ENCODE measurements at places on chromosomes 6 and 20.

GRCh38 chr20:10789386-10789785, 115.6 kb upstream of the JAG1 start:
- no peak for DNase-seq

- no peak for DNase-seq
These were observed 626.6 kb upstream of the ADGRB3 start for GRCh38 chr6:68008445-68008844.

- no peak for DNase-seq
These were observed 205.4 kb downstream of the TPBG start for GRCh38 chr6:82569022-82569421.

DNA sequence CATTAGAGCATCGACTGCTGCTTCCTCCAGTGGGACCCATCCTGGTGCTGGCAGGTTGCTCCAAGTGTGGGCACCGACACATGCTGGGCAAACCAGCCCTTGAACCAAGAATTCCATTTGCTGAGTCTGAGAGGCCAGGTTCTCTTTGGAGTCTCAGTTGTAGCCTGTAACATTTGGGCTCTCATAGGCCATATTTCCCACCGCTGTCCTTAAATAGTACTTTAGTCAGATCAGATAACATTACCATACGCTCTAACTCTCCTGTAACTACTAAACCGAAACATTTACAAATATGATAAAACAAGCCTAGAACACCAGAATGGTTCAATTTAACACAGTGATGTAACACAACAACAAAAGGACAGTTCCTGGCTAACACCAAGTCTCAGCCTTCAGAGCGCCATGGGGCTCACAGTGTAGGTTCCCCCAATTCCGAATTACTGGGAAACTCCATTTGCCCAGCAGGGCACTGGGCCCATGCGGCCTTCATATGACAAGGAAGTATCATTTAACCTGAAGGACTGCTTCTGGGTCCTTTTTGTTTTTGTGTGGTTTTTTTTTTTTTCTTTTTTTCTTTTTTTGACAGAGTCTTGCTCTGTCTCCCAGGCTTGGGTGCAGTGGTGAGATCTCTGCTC, 28.4 kb upstream of the CD93 start:
- DNase-seq = no peak

GRCh38 chr6:30802731-30803130, 58.4 kb upstream of the IER3 start:
- no peak for DNase-seq

GRCh38 chr6:81909162-81909561, 156.7 kb upstream of the TENT5A start:
- no peak for DNase-seq

DNA sequence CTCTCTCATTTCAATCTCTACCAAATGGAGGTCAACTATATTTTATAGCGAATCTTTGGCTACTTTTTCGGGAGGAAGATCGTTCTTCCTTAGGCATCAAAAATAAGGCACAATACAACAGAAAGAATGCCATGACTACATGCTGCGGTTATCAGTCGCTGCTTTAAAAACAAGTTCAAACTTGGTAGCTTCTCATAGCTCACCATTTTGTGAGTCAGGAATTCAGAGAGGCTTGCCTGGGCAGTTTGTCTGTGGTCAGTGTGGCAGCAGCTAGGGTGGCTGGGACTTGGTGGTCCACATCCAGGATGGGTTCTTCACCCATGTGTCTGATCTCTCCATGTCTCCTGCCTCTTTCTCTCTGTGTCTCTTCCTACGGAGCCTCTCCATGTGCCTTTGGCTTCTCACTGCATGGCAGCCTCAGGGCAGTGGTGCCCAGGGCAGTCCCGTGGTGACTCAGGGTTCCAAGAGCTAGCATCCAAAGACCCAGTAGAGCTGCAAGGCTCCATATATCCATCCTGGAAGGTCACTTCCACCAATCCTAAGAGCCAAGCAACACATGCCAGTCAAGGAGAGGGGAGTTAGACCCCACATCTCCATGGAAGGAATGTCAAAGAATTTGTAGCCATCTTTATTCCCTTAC, 10.4 kb downstream of the SCML4 start:
- DNase-seq = no peak

- no peak for DNase-seq
These were observed 133.1 kb downstream of the MOXD1 start for GRCh38 chr6:132268209-132268608.

GRCh38 chr6:134026597-134026996, 25.8 kb downstream of the SLC2A12 start:
- no peak for DNase-seq

DNA sequence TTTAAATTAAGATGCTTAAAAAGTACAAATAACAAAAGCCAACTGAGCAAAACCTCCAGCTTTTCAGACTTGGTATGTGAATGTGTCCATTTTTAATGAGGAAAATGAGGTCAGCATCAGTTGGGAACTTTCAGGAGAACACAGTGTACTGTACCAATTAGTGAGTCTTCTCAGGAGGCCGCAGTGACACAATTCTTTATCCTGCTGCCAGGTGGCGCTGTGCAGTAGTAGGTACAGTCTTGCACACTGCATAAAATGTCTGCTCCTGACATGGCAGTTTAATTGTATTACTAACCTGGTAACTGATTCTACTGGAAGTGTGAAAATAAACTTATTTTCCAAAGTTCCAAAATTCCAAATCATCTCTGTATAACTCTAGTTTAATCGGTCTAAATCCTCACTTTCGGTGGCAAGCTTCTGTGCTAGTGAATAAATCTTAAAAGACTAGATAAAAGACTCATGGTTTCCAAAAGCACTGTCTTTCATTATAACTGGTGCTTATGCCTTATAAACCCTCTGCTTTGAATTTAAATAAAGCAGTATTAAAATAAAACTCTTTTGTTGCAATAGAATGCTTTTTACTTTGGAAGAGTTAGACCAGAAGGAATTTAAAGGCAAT, 214.8 kb upstream of the MMS22L start:
- DNase-seq = peak; percentile 27

- DNase-seq = no peak
These were observed 1302.1 kb upstream of the GJE1 start for GRCh38 chr6:140830666-140831065.

DNA sequence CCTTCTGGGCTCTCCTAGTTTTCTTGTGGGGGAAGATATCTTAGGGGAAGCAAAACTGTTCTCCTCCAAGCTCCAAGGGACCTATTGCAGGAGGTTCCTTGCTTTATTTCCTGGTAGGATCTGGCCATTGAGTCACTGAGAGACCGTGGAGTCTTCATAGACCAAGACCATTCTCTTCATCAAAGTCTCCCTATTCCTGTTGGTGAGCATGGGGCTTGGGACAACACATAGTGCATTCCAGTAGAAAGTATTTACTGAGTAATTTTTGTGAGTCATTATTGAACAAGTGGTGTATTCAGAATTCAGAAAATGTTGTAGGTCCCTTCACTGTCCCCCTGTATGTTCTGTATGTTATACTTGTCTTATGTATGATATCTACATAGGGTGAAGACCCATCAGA, 133.6 kb downstream of the CDH26 start:
- DNase-seq = no peak

GRCh38 chr20:49765846-49766541, 46.6 kb upstream of the SLC9A8 start:
- no peak for DNase-seq

GRCh38 chr6:92617721-92618120, 801.6 kb downstream of the EPHA7 start:
- no peak for DNase-seq

DNA sequence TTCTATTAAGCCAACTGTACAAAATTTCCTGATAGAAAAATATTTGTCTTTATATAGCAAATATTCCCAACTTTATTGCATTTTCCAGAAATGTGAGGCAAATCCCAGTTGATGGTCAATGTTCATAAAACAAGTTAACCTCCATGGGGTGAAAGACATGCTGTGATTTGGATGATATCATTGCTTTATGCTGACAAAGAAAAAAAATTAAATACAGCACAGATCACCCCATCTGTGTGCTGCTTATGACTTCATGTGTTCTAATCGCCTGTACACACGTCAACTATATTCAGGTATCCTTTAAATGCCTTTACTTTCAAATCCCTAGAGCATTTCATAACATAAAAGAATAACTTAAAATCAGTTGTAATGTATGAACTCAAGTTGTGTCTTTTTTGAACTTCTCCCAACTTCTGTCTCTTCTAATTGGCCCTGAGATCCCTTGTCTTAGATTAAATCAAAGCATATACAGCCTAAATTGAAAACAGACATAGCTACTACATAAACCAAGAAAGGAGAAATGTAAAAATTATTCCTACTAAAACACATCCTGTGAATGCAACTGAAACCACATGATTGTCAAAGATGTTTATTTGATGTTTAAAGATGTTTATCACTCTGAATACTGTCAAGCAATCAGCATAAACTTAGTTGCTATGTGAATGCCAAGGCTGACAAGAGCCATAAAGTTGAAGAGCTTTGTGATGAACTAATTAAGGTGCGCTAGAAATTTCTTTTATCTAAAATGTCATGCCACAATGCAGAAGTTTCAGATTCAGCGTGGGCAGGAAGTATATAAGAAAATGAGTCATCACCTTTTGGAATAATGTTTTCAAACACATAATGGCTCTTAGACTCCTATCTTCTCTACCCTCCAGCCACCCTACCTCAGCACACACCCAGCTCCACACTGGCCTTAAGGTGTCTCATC, 68.7 kb downstream of the FILIP1 start:
- DNase-seq = no peak

DNA sequence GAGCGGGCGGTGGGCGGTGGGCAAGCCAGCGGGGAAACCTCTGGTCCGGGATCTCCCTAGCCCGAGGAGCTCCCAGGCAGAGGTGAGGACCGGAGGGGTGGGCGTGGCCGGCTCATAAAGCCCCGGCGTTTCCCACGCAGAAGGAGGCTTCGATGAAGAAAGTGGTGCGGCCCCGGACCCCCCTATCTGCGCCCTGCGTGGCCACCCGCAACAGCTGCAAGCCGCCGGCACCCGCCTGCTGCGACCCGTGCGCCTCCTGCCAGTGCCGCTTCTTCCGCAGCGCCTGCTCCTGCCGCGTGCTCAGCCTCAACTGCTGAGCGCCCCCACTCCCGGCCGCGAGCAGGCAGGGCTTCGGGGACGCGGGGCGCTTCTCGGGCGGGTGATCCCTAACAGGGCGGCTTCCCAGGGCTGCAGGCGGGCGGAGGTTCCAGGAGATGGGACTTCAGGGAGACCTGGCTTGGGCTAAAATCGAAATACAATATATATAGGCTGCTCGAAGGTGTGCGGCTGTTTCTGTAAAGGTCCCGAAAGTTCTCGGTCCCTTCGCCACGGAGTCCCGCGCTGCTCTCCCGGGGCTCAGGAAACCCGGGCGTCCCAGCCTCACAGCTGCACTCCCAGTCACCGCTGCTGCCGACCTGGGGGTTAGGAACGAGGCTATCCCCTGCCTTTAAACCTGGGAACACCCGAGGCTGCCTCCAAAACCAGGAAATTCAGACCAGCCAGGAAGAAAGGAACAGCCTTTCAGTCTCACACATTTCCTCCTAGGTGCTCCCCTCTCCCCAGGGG, 27.8 kb downstream of the ASIP start:
- no peak for DNase-seq

DNA sequence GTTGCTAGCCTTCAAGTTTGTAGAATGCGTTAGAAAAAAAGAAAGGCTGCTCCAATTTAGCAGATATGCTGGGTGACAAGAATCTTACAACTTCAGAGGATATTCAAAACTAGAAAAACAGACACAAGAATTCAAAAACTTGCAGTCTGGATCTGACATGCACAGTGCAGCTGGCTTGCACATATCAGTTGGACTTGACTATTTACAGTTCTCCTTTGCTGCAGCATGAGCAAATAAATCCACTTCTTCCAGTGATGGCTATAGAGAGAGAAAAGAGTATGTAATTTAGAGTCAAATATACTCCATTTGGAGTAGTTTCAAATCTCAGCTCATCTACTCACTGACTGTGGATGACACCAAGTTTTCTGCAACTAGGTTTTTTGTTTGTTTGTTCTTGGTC, 247.0 kb downstream of the RIMS1 start:
- no peak for DNase-seq

GRCh38 chr6:169342710-169343109, 89.1 kb upstream of the THBS2 start:
- DNase-seq = no peak

DNA sequence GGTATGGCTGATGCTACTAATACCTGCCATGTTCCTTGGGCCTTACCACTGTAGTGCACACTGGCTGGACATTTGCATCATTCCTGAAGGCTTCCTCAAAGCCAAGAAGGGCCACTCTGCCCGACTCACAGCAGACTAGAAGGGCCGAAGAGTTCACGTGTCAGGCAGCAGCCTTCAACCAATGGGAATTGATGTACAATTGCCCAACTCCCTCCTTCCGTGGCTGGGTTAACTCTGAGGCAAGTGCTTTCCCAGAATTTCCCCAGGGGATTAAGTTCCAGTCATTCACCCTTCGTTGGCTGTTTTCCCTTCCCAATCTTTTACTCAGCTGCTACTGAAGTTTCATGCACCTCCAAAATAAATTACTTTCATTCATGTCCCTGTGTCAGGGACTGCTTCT, 29.8 kb downstream of the PSMB9 start:
- DNase-seq = no peak

DNA sequence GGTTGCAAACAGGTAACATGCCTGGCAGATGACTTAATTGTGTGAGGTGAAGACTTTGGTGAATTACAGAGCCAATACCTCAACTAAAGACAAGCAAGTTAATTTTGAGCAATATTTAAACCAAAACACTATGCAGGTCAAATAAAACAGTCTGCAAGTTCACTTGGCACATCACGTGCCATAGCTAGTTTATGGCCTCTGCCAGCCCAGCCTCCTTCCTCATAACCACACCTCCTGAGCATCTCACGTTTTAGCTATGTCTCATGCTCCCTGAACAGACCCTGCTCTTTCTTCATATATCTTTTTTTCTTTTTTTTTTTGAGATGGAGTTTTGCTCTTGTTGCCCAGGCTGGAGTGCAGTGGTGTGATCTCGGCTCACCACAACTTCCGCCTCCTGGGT, 4.5 kb upstream of the CNBD2 start:
- DNase-seq = no peak

DNA sequence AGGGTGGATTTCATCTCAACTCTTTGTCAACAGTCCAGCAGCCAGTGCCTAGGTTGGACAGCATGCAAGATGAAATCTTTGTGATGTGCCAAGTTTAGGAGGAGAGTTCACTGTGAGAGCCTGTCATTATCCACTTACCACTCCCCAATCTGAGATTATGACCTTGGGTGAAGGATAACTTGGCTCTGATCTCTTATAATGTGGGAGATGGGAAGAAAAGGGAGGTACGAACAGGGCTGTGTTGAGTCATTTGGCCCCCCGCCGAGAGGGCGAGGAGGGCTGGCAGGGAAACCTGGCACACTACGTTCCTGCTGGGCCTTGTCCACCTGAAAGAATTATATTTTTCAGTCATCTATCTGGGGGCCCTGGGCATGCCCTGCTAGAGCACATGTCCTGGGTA, 35.8 kb downstream of the LAMA4 start:
- DNase-seq = no peak

GRCh38 chr6:129686941-129687627, 22.9 kb downstream of the ARHGAP18 start:
- no peak for DNase-seq

DNA sequence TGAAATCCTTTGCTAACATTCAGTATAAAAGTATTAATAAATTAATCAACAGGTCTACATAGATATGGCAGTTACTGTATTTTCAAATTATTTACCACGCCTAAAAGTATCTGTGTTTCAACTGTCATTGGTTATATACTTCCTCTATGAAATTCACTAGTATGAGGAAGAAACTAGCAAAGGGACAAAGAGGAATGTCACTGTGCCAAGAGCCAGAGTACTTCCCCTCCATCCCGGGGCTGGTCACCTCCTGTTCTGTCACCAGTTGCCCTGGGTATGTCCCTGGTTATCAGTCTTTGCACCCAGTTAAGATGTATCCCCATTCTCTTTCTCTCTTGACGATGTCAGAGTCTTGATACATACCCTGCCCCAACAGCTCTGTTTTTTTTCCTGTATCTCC, 476.8 kb upstream of the SOX4 start:
- no peak for DNase-seq

GRCh38 chr6:24513602-24514001, 18.8 kb downstream of the ALDH5A1 start:
- no peak for DNase-seq
